ENCODE measurements at places on chromosomes 13 and 19.

- DNase-seq = no peak
Measured at GRCh38 chr13:92074658-92075057, 676.2 kb downstream of the GPC5 start.

- DNase-seq = no peak
Measured at GRCh38 chr19:12513531-12514061, 29.0 kb upstream of the ZNF709 start.

DNA sequence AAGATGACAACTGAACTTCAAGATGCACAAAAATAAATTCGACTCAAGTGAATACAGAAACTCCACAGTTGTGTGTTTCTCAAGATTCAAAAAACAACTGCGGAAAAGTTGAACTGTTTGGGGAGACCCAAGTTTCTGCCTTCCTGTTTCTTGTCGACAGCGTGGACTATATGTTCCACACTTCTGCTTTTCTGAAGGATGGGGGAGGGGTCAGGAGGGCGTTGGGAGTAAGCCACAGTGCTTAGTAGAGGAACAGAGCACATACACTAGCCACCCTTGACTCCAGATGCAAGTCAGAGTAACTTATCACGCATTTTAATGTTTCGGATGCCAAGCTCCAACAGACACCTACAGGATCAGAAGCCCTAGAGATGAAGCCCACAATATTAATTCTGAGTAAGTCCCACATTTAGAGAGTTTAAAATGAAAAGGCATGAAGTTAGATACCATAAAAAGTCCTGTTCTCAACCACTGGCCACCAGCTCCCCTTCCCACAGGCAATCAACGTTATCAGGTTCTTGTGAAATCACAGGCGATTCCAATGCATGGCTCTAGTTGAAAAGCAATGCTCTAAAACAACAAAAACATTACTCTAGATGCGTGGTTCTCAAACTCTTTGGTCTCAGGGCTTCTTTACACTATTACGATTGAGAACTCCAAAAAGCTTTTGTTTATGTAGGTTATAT is 4.2 kb downstream of the TUBGCP3 start:
- DNase-seq = no peak

DNA sequence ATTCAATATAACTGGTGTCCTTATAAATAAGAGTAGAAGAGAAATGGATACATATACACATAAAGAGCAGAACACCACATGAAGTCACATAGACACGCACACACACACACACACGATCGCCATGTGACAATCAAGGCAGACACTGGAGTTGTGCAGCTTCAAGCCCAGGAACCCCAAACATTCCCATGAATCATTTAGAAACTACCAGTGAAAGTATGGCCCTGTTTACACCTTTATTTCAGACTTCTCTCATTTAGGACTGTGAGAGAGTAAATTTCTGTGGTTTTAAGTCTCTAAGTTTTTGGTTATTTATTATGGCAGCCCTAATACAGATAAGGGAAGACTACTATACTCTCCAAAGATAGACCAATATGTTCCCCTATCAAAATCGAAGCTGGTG is 20.4 kb upstream of the TNFSF13B start:
- no peak for DNase-seq

- DNase-seq = no peak
Measured at GRCh38 chr19:15010501-15011300, 31.0 kb upstream of the SLC1A6 start.

- DNase-seq = no peak
Measured at GRCh38 chr19:53422551-53422950, 9.2 kb upstream of the ZNF761 start.

All from fibroblast of skin of left biceps (primary cell).